ENCODE measurements at places on chromosomes 11 and 22.

DNA sequence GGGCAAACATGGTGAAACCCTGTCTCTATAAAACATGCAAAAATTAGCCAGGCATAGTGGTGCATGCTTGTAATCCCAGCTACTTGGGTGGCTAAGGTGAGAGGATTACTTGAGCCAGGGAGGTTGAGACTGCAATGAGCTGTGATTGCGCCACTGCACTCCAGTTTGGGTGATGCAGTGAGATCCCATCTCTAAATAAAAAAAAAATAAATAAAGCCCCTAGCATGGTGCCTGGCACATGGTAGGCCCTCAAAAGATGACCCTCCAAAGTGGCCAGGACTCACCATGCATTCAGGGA lies 74.6 kb downstream of the PTPRJ start:
- no peak for DNase-seq

DNA sequence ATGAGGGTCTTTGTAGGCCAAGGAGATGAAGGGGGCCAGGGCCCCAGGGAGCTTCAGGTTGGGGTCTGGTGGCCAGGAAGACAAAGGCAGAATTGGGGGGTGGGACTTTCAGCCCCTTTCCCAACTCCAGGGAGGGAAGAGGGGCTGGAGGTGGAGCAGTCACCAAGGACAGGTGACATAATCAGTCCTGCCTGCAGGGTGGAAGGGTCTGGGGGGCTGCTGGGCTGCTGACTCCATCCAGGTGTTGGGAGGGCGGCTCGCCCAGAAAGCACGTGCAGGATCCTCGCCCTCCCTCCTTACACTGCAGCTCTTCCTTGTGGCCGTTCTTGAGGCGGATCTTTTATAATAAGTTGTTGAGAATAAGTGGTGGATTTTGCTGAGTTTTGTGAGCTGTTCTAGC lies 1491.1 kb downstream of the TBC1D22A start:
- no peak for DNase-seq

DNA sequence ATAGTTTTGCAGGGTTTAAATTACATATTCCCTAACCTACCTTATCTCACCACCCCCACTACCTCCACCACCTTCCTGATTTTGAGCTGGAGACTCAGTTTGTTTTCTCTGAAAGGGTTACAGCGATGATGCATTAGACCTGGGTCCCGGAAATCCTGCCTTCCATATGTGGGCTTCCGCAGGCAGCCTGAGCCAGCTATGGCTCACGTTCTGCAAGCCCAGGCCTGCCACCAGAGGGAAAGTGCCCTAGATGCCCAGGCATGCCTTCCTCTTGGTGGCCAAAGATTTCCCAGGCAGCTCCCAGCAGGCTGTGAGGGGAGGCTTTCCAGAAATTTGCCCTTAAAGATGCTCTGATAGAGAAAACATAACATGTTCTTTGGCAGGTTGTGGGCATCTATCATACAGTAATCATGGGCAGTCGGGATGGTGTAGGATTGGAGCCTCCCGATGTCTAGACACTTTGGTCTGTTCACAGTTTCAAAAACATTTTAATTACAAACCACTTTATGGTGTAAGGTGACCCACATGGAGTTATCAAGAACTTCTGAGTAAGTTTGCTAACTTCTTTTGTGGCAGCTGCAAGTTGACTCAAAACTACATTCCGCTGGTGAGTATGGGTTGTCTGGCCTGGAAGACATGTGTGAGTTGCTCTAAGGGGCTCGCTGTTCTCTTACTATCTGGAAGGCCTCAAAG lies 79.3 kb downstream of the MICAL2 start:
- DNase-seq, result no peak

DNA sequence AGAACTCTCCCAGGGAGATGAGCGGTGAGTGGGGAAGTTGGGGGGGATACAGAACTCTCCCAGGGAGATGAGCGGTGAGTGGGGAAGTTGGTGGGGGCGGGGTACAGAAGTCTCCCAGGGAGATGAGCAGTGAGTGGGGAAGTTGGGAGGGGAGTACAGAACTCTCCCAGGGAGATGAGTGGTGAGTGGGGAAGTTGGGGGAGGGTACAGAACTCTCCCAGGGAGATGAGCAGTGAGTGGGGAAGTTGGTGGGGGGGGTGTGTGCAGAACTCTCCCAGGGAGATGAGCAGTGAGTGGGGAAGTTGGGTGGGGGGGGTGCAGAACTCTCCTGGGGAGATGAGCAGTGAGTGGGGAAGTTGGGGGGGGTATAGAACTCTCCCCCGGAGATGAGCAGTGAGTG lies 186.5 kb downstream of the SHANK2 start:
- DNase-seq, result no peak

- DNase-seq, result no peak
Measured at GRCh38 chr11:95547976-95548375, 241.6 kb downstream of the FAM76B start.

- DNase-seq, result no peak
Measured at GRCh38 chr22:45490836-45491235, 11.8 kb upstream of the FBLN1 start.

All from AG04449 (cell line).